ENCODE measurements at places on chromosomes 12 and 14.

DNA sequence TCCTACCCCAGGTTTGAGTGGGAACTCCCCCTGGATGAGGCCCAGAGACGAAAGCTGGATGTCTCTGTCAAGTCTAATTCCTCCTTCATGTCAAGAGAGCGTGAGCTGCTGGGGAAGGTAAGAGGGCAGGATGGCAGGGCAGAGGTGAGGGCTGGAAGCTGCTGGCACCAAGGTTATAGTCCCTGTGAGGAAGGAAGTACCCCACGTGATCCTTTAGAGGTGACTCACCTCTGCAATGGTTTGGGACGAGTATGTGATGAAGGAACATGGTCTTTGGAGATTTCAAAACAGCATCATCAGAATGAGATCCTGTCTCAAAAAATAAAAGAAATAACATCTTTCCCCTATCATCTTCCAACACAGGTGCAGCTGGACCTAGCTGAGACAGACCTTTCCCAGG lies 9.2 kb upstream of the MYL6B start:
- DNase-seq: no peak

DNA sequence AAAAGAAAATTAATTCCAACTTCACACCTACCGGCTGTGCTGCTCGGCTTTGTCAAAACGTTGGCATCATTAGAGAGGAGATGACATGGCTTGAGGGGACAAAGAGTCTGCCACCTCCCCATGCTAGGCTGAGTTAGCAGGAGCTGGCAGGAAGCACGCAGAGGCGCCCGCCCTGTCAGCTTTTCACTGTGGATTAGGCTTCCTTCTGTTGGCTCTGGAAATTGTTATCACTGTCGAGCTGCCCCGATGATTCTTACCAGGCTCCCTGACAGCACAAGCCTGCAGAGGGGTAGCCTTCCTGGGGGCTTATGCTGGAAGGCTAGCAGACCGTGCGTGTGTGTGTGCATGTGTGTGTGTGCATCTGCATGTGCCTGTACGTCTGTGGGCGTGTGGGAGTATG lies 490.9 kb upstream of the TBX3 start:
- no peak for DNase-seq

DNA sequence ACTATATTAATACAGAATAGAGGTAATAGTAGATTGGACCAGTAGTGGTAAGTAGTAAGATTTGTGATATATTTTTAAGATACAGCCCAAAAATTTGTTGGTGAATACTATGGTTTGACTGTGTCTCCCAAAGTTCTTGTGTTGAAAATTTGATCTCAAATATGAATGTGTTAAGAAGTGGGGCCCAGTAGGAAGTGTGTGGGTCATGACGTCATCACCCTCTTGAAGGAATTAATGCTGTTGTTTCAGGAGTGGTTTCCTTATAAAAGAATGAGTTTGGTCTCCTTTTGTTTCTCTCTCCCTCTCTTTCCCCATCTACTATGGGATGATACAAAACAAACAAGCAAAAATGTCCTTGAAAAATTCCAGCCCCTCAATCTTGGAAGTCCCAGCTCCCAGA lies 16.3 kb downstream of the LUM start:
- no peak for DNase-seq

DNA sequence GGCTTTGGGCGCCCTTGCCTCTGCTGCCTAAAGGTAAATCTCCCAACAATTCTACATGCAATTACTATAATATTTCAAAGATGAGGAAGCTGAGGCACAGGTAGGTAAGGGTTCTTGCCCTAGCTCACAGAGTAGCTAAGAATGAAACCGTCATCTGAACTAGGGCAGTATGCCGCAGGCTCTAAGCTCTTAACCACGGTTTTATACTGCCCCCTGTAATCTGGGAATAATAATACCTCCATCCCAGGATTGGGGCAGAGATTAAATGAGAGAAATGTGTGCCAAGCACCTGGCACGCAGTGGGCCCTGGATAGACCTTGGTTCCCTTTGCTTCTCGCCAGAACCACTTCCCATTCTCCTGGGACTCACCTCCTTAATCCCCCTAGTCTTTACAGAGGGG lies 1.5 kb upstream of the HRK start:
- peak; percentile 22 for DNase-seq

DNA sequence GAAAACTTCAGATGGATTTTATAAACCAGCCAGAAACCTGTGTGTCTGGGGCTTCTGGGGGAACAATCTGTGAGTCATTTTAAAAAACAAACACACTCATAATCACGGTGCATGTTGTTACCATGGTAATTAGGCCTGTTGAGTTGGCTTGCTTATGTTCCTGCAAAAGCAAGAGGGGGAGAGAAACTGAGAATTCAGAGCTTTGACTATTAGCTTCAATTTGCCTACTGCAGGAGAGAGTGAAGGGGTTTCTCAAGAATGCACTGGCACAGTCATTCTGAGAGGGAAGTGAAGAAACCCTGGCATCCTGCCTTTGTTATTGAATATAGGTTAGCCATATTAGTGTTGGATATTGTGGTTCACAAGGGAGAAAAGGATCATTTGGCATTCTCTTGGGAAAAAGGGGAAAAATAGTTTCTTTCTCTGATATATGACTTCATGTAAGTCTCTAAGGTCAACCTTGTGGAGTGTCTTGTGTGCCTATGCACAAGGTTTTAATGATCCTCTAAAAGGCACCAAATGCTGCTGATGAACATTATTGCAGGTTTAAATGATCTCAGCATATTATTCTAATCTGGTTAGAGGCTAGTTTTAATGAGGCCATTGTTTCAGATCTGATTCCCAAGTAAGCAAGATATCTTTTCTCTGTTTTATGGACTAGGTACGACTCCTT lies 12.9 kb downstream of the GNG2 start:
- DNase-seq: peak; percentile 36

- no peak for DNase-seq
These were observed 13.4 kb downstream of the ANKRD13A start for GRCh38 chr12:110012659-110013058.

DNA sequence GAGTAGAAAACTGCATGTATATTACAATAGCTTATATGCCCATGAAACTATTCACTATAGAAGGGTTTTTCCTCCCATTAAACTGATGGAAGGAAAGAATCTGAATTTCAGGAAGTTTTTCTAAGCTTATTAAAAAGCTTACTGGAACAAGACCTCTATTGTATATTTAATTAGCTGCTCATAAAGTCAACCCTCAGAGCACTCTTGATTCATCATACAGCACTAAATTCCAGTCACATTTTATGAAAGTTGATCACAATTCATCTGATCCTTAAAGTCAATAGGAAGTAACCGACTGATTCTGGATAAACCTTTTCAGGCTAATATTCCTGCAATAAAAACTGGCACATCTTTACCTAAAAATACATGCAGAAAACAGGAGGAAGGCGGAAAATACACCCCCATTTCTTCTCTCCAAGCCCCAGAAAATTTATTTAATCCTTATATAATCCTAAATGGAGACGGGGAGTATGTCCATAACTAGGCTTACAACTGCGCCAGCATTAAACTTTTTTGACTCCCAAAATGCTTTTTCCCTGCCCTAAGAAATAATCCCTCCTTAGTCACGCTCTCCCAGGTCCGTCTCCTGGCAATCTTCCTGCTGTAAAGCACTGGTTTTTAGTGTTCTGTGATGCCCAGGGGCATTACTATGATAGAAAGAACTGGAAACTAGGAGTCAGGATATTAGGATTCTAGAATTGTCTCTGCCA lies 35.3 kb downstream of the DICER1 start:
- DNase-seq: no peak

- peak; percentile 64 for DNase-seq
These were observed at the start of gene NAB2 for GRCh38 chr12:57088354-57089270. NAB2 (plus strand) TSS chr12:57089114; CDS start chr12:57089272, 158 bp downstream.

GRCh38 chr12:16833376-16834015 lies 227.5 kb upstream of the LMO3 start:
- no peak for DNase-seq

DNA sequence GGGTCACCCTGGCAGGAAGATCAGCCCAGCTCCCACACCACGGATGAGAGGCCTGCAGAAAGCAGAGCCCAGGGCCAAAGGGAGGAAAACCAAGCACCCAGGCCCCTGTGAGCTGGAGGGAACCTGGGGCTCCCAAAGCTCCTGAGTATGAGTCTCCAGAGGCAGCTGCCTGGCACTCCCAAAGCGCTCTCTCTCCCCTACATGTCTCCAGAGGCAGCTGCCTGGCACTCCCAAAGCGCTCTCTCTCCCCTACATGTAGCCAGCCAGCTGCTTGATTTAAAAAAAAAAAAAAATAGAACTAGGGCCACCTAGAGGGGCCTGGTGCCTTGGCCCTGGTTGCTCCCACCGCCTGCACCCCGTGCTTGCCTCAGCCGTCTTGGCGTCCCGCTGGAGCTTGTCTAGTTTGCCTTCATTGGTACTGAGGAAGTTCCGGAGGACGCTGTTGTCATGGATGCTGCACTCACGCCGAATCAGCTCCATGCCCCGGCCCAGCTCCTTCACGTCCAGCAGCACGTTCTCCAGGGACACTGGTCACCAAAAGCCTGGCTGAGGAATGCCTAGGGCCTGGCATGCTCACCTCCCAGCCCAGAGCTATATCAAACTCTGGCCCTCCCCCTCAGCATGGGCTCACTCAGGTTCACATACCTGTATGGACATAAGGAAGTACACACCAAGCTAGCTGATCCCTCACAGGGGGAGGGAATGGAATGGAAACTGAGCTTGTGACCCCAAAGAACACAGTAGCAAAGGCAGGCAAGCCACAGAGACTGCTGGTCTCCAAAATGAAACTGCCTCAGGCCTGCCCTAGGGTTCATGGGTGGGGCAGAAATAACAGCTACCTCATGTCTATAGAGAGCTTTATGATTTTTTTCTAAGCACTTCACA lies 24.7 kb downstream of the PRPF40B start:
- DNase-seq: no peak

- DNase-seq: no peak
These were observed 33.9 kb upstream of the MEG3 start for GRCh38 chr14:100791995-100792394.

- DNase-seq: no peak
These were observed 161.5 kb upstream of the VASH1 start for GRCh38 chr14:76599559-76600287.

GRCh38 chr14:89828471-89829165 lies 125.9 kb downstream of the EFCAB11 start:
- no peak for DNase-seq

GRCh38 chr14:25828562-25828961 lies 769.3 kb downstream of the NOVA1 start:
- DNase-seq: no peak

DNA sequence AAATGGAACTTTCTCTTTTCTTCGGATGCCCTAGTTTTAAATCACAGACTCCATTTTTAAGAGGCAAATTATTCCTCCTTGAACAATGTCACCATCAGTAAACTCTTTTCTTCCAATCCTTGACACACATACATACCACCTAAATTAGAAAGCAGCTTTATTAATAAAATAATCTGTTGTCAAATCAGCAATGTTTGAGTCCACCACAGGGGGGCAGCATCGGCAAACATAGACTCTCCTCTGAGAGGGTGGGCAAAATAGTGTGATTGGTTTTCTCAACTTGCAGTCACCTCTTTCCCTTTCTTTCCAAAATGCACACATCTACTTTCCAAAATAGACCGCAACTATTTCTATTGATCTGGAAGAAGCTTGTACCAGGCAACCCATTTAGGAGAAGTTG lies 438.4 kb upstream of the OR4E1 start:
- DNase-seq: no peak

DNA sequence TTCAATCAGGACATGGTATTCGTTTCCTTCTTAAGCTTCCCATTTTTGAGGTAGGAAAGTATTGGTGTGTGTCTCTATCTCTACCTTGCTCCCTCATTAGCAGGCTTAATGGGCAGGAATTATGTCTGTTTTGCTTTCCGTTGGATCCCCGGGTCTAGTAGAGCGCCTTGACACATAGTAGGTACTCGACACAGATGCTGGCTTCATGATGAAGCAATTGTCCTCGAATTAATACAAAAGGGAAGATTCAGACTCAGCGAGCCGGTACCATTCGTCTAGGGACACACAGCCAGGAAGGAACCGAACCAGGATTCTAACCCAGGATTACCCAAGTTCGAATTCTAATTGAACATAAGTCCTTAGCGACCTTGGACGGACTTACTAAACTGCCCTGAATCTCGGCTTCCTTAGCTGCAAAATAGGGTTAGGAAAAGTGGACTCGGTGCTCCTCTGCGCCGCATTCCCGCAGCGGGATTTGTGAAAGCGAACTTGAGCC lies 496 bp upstream of the ISCU start:
- no peak for DNase-seq

DNA sequence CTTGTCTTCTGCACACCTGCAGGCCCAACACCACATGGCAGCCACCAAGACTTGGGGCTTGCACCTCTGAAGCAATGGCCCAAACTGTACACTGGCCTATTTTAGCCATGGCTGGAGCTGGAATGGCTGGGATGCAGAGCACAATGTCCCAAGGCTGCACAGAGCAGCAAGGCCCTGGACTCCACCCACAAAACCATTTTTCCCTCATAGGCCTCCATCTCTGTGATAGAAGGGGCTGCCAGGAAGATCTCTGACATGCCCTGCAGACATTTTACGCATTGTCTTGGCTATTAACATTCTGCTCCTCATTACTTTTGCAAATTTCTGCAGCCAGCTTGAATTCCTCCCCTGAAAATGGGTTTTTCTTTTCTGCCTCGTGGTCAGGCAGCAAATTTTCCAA lies 22.1 kb downstream of the ATXN7L3B start:
- no peak for DNase-seq

GRCh38 chr12:15599266-15600037 lies 189.7 kb downstream of the EPS8 start:
- no peak for DNase-seq

- no peak for DNase-seq
These were observed 116.3 kb upstream of the PRICKLE1 start for GRCh38 chr12:42705863-42706262.

DNA sequence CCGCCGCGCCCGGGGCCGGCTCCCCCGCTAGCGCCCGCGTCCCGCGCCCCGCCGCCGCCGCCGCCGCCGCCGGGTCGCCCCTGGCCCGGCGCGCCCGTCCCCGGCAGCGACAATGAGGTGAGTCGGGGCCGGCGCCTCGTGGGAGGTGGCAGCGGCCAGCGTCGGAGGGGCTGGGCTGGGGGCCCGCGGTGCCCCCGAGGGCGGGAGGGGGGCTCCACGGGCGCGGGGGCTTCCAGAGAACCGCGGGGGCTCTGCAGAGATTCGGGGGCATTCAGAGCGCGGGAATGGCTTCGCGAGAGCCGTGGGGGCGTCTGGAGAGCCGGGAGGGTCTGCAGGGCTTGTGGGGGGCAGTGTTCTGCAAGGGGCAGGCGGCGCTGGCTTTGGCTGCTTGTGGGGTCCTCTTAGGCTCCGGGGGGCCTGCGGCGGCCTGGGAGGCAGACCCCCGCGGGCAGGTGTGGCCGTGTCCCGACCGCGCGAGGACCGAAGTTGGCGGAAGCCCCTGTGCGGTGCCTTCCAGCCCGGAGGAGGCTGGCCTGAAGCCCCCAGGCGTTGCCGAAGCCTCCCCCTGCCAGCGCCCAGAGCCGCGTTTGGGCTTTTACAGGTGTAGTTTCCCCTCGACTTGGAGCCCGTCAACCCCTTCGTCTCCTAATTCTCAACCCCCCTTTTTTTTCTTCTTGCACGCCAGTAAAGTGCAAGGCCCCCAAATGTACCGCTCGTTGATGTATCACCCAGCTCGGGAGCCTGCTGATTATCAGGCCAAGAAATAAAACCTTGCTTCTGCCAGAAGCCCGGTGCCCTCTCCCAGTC lies 93.1 kb upstream of the EVL start:
- no peak for DNase-seq

- no peak for DNase-seq
These were observed 44.4 kb downstream of the PRMT8 start for GRCh38 chr12:3535431-3535841.
